Left lung (tissue), 14 donors: ENCODE measurements at places on chromosomes 4 and X.

- peak overlapping the region; percentile 82 for H3K27ac ChIP-seq
- H3K4me1 ChIP-seq: no peaks in the 10 kb centered on the region
- peak overlapping the region; percentile 42 for H3K4me3 ChIP-seq
- no peaks in the 10 kb centered on the region for H3K36me3 ChIP-seq
- no peak for DNase-seq
- H3K27me3 ChIP-seq: no peaks in the 10 kb centered on the region
These were observed 1.4 kb downstream of the MAMLD1 start for GRCh38 chrX:150364347-150365050.

DNA sequence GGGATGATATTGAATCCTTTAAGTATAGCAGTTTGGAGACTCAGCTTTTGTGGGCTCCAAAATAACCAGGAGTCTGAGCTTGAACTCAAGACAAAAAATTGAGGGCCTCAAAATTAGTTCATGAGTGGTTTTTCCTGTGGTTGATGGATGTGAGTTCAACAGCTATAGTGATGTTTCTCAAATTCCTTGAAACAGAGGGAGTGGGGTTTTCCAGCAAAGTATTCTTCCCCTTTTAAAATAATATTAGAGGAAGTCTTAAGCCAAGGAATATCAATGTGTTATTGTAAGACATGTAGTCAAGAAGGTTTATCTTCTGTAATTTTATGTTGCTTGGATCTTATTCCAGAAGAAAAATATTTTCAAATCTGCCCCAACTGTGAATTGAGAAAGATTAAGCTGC, 10.6 kb downstream of the OTC start:
- H3K27ac ChIP-seq: no peak overlapping the region
- no peak overlapping the region for H3K4me3 ChIP-seq
- H3K36me3 ChIP-seq: no peaks in the 10 kb centered on the region
- no peak for DNase-seq
- H3K27me3 ChIP-seq: no peaks in the 10 kb centered on the region
- no peaks in the 10 kb centered on the region for H3K4me1 ChIP-seq

DNA sequence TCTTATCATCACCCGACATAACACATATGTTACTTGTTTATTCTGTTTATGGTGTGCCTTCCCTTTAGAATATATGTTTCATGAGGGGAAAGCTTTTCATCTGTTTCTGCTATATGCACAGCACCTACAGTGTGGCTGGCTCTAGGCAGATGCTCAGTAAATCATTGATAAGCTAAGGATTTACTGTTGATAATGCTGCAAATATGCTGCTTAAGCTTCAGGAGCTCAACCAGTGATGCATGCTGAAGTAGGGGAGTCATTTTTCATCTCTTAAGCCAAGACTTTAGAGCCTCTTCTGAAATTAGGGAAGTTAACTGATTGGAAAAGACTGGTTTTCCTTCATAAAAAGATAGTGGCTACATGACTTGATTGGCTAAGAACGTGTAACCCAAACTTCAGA, 16.4 kb downstream of the FAT4 start:
- no peak for DNase-seq
- H3K4me3 ChIP-seq: no peak overlapping the region
- H3K36me3 ChIP-seq: no peaks in the 10 kb centered on the region
- H3K4me1 ChIP-seq: peaks cover 4% of the 10 kb centered on the region
- no peaks in the 10 kb centered on the region for H3K27me3 ChIP-seq
- H3K27ac ChIP-seq: no peak overlapping the region

- H3K27ac ChIP-seq: no peak overlapping the region
- H3K27me3 ChIP-seq: no peaks in the 10 kb centered on the region
- no peaks in the 10 kb centered on the region for H3K36me3 ChIP-seq
- no peak overlapping the region for H3K4me3 ChIP-seq
These were observed 50.5 kb downstream of the CXCL1 start for GRCh38 chr4:73919691-73920090.

- H3K27me3 ChIP-seq: peaks cover 74% of the 10 kb centered on the region
- no peak overlapping the region for H3K4me3 ChIP-seq
- no peak for DNase-seq
- H3K4me1 ChIP-seq: peaks cover 12% of the 10 kb centered on the region
- no peaks in the 10 kb centered on the region for H3K36me3 ChIP-seq
These were observed 9.6 kb upstream of the PRDM8 start for GRCh38 chr4:80187677-80188076.

- H3K4me3 ChIP-seq: no peak overlapping the region
- no peak for DNase-seq
- H3K4me1 ChIP-seq: no peaks in the 10 kb centered on the region
- H3K36me3 ChIP-seq: no peaks in the 10 kb centered on the region
- H3K27me3 ChIP-seq: no peaks in the 10 kb centered on the region
- no peak overlapping the region for H3K27ac ChIP-seq
These were observed 37.9 kb upstream of the SEC24B start for GRCh38 chr4:109395694-109396093.

- no peaks in the 10 kb centered on the region for H3K36me3 ChIP-seq
- no peaks in the 10 kb centered on the region for H3K27me3 ChIP-seq
- no peaks in the 10 kb centered on the region for H3K4me1 ChIP-seq
- no peak for DNase-seq
These were observed 15.3 kb downstream of the SPACA5 start for GRCh38 chrX:48022100-48022499.

GRCh38 chrX:68983004-68983857, 154.4 kb downstream of the EFNB1 start:
- no peaks in the 10 kb centered on the region for H3K4me1 ChIP-seq
- no peaks in the 10 kb centered on the region for H3K36me3 ChIP-seq
- H3K4me3 ChIP-seq: no peak overlapping the region
